ENCODE measurements at places on chromosomes 7 and 10.

DNA sequence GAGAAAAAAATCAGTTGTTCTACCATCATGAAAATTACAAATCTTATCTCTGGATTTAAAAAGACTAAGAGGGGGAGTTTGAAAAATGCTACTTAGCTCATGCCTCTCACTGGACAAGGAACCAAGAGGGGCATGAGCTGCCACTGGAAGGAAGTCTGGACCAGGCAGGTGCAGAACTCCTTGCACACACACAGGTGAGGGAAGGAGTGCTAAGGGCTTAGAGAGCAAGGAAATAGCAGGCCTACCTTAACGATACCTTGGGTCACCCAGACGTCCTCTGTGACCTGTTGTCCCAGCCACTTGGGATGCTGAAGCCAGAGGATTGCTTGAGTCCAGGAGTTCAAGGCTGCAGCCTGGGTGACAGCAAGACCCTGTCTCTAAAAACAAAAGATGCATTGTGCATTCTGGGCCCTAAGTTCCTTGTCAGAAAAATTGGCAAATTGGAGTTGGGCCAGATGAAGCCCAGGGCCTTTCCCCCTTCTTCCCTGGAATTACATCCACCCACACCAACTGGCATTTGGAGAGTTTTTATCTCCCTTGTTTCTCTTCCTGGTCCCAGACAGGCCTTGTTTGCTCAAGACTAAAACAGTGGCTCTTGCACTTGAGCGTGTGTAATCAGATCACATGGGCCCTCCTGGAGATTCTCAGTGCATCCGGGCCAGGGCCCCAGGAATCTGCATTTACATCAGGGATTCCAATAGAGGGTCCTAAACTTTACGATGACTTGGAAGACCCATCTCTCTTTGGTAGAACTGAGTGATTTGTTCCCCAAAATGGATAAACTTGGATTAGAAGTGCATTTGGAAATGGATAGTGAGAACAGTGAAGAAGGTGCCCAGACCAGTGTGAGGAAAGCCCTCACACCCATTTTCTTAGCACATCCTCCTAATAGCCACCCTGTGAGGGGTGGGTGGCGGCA lies 3.0 kb downstream of the DDIT4 start:
- DNase-seq: no peak

- no peak for DNase-seq
Measured at GRCh38 chr10:132096223-132096622, 30.5 kb downstream of the JAKMIP3 start.

DNA sequence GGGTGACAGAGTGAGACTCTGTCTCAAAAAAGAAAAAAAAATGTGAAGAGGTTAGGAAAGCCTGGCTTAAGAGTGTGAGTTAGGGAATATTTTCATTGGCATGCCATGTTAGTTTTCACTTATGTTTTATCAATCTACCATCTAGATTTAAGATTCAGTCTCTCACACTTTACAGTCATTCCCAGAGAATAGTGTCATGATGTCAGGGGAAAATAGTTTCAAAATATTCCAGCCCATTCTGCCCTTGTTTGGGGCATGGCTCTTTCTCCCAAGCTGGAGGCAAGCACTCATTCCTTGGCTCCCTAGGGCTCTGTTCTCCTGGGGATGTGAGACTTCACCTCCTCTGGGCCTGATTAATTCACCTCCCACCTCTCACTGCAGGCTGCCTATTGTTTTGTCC lies 331.5 kb downstream of the CXCL12 start:
- DNase-seq: no peak

DNA sequence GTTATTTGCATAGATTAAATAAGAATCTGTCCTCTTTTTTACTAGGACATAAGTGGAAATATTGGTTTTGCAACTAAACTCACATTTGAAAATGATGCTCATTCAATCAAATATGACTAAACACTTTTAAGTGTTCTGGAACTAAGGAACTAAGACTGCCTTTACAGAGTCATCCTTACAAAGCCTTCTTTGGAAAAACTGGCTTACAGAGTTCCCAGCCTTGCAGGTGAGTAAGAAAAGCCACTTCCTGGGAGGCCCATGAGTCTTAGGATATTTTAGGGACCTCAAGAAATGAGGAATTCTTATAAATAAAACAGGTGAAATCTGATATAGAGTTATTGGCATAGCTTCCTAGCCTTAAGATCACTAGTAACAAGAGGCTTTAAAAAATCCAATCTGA lies 135.5 kb downstream of the ALOX5 start:
- no peak for DNase-seq

DNA sequence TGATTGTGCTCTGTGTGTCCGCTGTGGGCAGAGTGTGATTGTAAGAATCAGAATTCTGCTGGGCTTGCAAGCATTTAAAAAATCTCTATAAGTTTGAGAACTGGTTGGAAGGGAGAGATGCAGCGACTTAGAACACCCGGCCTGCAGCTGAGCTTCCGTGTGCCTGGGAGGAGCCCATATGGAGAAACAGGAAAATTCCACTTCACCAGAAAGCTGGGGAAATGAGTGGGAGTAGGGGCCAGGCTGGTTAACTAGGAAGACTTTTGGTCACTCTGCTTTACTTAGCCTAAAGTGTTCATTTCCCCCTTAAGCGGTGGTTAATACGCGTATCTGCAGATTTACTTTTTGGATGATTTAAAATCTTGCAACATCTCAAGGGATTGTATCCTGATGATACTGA lies 72.2 kb downstream of the TCF7L2 start:
- no peak for DNase-seq

GRCh38 chr7:37916673-37917660 lies at the start of gene SFRP4:
Gene SFRP4 (minus strand): TSS chr7:37916817. CDS start chr7:37916537, 280 bp downstream.
- peak; percentile 13 for DNase-seq

DNA sequence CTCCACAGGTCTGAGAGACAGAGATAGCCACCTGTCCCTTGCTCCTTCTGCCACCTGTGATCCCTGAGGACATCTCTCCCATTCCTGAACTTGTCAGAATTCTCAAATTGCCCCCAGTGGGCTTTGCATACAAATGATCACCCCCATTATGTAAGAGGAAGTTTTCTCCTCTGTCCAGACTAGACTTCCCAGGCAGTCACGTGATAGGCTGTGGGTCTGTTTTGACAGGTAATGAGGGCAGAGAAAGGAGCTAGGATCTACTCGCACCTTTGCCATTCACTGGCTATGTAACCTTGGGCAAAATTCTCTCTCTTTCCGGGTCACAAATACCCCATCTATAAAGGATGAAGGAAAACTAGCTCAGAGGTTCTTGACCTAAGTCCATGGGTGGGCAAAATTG lies 21.4 kb upstream of the TM9SF3 start:
- no peak for DNase-seq

DNA sequence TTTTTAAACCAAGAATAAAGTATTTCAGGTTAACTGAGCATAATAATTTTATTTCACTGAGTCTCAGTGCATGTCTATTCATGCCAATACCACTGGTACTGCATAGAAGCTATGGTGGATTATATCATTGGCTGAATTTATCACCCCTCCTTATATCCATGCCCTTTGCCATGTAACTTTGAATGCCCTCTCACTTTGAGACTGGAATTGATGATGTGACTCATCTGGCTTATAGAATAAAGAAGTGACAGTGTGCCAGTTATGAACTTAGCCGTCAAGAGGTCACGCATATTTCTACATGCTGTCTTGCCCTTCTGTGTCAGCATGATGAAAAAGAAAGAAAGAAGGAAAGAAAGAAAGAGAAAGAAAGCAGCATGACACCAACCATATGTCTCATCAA lies 20.7 kb upstream of the ABLIM1 start:
- DNase-seq: no peak

GRCh38 chr7:77329466-77330168 lies 86.5 kb downstream of the GSAP start:
- DNase-seq: no peak

DNA sequence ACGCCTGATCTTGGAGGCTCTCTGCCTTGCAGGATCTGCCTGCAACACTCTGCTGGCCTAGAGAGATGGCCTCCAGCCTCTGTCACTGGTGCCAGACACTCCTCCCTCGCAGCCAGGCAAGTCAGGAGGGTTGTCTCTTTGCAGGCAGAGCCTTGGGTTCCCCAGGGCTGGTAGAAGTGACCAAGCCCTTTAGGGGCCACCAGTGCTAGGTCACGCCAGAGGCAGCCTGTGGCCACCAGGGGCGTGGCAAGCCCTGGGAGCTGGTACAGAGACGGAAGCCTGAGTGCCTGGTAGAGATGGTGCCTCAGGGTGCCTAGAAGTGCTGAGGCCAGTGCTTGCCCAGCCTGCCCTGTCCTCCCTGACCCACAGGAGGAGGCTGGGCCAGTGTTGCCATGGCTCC lies 9.1 kb downstream of the ADCYAP1R1 start:
- DNase-seq: no peak

DNA sequence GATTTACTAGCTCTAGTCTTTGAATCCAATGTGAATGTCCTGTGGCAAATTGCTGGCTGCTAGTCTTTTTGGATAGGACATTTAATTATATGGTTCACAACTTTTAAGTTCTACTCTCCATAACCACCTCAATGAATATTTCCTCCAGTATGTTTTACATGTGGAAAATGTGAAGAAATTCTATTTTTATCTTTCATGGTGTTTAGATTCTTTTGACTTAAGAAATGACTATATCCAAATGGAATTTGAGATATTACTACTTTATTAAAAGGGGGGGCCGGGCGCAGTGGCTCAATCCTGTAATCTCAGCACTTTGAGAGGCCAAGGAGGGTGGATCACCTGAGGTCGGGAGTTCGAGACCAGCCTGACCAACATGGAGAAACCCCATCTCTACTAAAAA lies 202.0 kb downstream of the ARL4A start:
- DNase-seq: no peak

- no peak for DNase-seq
Measured at GRCh38 chr10:103985726-103986125, 18.8 kb downstream of the SLK start.

DNA sequence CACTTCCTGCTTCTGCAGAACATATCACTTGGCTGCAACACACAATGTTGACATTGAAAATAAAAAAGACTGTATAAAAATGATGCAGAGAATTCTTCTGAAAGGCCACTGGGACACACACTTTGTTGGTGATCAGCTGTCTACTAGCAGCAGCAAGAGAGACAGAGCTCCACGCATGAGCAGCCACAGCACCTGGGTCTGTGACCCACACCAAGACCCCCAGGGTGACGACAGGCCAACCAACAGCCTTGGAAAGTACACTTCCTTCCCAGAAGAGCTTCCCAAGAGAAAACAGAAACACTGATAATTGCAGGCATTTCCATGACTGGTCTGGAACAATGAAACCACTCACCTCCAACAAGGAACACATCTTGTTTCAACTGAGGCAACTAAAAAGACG lies 239.0 kb downstream of the DIP2C start:
- DNase-seq: no peak

DNA sequence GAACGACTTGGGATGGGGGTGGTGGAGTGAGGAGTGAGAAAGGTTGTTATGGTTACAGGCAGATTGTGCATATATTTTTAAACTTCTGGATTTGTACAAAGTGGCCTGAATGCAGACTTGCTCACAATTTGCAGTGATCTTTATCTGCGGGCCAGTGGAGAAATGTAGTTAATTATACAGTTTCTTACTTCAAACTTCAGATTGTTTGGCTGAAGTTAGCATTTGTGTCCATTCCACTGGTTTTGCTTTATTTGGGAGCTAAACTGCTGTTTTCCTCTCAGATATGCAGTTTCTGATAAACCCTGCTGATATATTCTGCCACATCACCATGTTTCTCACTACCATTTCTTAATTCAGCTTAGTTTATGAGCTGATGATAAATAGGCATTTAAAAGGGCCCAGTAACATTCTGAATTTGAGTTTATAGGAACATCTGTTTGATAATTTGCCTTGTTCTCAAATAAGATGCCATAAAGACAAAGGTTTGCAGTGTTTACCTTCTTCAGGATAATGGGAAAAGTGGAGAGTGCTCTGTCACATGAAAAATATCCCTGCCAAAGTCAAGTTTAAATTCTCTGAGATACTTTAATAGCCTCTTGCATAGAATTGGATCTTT lies 170.1 kb downstream of the ST7 start:
- no peak for DNase-seq

GRCh38 chr10:113538151-113538550 lies 14.7 kb upstream of the HABP2 start:
- DNase-seq: no peak

GRCh38 chr7:130793855-130794618 lies 60.0 kb upstream of the KLF14 start:
- no peak for DNase-seq

DNA sequence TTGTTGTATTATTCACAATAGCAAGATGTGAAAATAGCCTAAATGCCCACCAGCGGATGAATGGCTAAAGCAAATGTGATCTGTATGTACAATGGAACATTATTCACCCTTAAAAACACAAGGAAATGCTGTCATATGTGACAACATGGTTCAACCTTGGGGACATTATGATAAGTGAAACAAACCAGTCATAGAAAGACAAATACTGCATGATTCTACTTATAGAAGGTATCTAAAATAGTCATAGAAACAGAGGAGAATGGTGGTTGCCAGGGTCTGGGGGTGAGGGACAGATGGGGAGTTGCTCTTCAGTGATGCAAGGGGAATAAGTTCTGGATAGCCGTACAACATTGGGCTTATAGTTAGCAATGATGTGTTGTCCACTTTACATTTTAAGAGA lies 58.4 kb downstream of the NRF1 start:
- DNase-seq: no peak

- DNase-seq: no peak
Measured at GRCh38 chr7:130804220-130804619, 70.2 kb upstream of the KLF14 start.

- peak; percentile 10 for DNase-seq
Measured at GRCh38 chr7:45888185-45888992, at the start of gene IGFBP1. Gene IGFBP1 (plus strand): TSS chr7:45888488. CDS start chr7:45888653, 165 bp downstream.

GRCh38 chr7:4738711-4739527 lies 36.5 kb upstream of the AP5Z1 start:
- DNase-seq: peak; percentile 27

DNA sequence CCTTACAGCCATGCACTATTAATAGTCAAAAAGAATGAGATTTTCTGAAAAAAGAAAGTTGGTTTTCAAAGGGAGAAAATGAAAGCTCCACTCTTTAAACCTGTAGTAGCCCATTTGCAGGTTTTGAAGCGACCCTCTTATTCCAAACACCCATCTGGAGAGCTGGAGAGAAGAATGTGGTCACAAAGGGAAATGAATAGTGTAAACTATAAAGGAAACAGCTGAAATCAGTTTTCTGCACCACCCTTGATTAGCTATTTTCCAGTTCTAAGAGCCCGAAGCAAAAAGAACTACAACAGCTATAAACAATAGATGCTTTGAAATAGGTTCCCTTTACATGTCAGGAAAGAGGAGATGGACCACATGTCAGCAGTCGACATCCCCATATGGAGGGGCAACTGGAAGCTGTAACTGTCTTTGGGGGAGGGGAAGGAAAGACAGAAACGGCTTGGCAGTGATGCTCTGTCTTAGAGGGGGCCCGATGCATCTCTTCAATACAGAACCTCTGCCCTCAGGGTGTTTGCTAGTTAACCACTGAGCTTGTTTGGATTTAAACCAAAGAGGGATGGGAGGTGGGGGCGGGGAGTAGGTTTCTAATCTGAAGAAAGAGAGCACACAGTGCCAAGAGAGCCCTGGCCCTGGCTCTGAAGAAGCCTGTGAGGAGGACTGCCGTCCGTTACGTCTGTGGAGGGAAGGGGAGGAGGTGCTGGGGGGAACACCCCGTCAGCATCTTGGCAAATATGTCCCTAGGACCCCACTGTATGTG lies 55.3 kb downstream of the CPVL start:
- no peak for DNase-seq

- no peak for DNase-seq
Measured at GRCh38 chr7:26441002-26441521, 149.4 kb downstream of the SNX10 start.
